NCI-H1105 treated with DMSO at 0.1 percent for 48 hours (cell line): ENCODE measurements at places on chromosomes 12 and 14.

DNA sequence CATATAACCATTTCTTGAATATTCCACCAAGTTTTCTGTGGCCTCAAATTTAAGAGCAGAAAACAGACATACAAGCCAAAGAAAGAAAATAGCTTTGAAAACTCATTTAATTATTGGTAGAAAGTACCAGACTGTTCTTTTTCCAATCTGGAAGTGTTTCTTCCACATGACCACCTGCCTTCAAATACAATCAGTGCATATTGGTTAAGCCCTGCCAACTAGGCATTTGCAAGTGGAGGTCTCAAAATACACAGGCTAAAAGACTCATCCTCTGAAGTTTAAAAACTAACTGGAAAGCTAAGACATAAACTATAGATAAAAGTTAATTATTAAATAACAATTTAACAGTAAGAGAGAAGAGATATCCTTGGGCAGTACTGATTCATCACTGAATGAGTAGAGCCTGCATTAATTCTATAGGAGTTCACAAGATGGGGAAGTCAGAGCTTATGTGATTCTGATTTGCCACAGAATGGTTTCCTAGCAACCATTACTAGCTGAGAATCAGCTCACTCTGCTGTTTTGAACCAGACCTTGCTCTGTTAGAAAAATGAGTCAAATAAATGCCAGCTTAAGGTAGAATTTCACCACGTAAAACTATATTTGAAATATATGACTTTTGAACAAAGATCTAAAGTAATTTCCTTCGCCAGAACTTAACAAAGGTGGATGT, 433.8 kb downstream of the FUT8 start:
- DNase-seq = peak; percentile 30

DNA sequence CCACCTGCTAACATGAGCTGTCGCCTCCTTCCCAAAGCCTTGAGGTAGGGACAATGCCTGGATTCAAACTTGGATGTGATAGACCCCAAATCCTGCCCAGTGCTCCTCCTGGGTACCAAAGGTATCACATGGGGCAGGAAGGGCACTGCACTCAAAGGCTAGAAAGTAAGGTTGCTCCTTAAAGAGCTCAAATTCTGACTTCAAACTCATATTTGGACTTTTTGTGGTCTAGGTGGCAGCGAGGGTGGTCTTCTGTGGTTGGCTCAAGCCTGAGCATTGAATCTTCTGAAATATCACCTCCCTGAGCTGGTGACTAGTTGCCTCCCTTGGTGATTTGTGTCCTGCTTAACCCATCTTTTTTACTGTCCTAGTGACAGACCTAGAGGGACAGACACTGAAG, 8.3 kb upstream of the RNASE4 start:
- DNase-seq = no peak

DNA sequence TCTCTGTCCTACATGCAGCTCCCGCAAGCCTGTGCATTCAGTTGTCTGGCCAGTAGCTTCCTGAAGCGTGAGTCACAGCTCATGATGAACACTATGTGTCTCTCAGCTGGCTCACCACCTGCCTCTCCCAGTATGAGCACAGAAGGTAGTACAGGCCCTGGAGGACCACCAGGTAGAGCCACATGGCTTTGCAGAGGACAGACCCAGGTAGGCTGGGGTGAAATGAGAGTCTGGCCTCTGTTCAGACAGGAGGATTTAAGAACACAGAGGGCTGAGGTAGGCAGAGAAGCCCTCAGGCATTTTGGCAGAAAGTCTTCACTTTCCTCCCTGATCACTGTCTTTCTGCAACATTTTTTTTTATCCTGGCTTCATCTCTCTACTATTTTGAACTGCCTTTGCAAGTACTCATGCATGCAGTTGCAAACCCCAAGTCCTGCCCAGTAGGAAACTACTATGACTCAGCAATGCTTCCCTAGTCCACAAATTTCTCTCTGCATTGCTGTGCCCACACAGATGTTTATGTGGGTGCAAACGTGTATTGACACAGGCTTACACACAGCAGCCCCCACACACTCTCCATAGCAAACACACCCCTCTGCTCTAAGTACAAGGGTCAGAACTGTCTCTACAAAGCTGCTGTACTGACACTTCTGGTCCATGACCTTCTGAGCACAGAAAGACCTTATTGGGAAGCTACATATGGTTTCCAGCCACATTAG, 7.2 kb upstream of the SDR9C7 start:
- DNase-seq = no peak

- no peak for DNase-seq
Measured at GRCh38 chr14:100592972-100593371, 5.8 kb upstream of the BEGAIN start.

GRCh38 chr14:36716614-36717184, 55.0 kb downstream of the PAX9 start:
- DNase-seq = no peak

DNA sequence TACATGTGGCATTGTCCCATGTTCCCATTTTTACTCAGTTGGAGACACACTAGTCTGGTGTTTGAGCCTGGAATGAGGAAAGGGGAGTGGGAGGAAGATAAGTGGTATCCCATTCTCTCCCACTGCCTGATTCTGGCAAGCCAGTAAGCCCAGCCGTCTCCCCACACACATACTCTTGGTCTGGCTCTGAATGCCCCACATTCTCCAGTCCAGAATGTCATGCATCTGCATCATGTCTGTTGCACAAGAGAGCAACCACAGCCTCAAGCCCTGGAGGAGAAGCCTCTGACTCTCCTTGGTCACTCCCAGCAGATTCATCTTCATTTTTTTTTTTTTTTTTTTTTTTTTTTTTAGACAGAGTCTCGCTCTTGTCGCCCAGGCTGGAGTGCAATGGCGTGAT, 48.0 kb downstream of the DRAM1 start:
- DNase-seq = no peak

DNA sequence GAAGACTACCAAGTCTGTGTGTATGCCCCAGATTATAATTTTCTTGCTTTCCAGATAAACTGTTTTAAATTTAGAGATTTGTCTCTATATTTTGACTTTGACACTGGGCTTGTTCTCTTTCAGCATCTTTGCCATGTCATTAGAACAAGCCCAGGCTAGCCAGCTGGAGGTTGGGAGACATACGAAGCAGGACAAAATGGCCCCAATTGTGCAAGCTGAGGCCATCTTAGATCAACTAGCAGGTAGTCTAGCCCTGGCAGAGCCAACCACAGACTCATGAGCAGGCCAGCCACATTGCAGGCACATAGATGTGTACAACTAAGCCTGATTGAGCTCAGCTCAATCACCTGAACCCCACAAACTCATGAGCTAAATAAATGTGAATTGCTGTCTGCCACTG, 321.4 kb downstream of the ATP23 start:
- no peak for DNase-seq

- DNase-seq = no peak
Measured at GRCh38 chr12:79782172-79782900, 91.6 kb upstream of the PAWR start.

- no peak for DNase-seq
Measured at GRCh38 chr14:104680806-104681688, 8.4 kb upstream of the INF2 start.

DNA sequence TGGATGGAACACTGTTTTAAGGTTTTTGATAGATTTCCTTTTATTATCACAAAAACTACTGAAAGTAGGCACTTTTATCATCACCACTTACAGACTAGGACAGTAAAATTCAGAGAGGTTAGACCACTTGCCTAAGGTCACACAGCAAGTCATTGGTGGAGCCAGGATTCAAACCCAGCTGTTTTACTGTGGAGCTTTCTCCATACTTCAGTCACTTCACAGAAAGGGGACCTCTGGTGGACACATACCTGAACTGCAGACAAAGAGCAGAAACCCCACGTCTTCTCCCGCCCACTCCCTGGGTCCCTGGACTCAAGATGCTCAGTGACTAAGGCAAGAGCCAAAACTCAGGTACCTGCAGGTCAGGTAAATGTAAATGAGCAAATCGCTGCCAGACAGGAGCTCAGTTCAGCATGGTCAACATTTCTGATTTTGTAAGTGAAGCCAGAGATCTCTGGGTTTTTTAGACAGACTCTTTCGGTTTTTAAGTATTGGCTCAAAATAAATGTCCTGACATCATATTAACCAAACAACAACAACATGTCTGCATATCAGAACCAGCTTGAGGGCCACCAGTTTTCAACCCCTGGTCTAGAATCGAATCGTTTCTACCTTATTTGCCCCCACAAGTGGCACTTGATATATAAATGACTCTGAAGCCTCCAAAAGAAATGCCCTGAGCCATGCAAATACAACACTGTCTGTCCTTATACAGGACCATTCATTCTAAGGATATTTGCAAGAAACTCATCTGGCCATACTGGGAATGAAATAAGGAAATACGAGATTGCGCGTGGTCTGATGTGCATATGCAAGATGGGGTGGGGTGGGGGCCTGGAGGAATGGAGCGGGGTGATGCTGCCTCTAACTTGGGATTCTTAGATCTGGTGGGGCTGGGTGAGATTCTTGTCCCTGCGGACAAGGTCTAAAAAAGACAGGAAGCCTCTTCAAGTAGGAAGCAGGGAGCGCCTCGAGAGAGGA, 110.9 kb downstream of the KSR2 start:
- DNase-seq = no peak

DNA sequence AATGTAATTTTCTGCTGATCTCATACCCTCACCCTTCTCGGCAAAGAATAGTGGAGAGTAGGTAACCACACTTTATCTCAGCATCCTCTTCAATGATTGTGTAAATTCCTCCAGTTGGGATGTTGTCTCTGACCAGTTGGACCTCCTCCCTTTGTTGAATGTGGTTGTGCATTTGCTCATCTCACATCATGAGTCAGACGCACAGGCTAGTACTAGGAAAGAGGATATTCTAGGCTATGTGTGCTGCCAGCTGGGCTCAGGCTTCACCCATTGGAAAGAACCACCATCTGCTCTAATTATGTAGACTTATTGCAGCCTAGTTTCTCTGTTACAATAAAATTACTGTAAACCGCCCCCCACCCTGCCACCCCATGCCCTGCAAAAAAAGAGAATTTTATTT, 90.3 kb downstream of the LMO3 start:
- no peak for DNase-seq

DNA sequence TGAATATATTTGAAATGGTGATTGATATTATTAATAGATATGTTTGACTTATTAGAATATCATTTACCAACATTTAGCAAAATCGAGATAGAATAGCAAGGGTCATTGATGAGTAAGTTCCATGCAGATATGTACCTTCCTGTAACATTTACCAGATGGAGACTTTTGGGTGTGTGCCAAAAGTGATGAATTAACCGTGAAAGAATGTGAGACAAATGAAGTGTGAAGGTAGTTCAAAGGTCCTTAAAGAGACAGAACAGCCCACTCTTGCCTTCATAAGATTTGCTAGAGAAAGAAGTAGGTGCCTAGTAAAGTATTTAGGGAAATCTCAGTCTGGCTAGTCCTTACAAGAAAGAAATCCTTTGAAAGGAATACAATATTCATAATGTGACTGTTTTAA, 45.5 kb downstream of the FGD4 start:
- peak; percentile 13 for DNase-seq

DNA sequence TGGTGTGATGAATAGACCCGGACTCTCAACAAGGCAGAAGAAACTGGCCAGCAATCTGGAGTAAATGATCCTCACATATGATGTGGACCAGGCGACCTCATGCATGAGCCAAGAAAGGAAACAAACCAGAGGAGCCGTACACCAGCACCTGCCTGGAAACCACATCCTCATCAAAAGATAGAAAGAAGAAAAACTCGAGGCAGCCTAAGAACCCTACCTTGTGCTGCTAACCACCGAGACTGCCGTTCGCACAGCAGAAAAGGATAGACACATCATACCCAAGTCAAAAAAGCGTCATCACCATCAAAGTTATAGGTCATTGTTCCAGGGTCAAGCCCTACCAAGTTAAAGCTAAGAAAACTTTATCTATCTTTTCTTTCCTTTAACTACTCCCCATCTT, 66.7 kb downstream of the RESF1 start:
- no peak for DNase-seq

GRCh38 chr14:88166616-88167015, 156.5 kb downstream of the KCNK10 start:
- no peak for DNase-seq

DNA sequence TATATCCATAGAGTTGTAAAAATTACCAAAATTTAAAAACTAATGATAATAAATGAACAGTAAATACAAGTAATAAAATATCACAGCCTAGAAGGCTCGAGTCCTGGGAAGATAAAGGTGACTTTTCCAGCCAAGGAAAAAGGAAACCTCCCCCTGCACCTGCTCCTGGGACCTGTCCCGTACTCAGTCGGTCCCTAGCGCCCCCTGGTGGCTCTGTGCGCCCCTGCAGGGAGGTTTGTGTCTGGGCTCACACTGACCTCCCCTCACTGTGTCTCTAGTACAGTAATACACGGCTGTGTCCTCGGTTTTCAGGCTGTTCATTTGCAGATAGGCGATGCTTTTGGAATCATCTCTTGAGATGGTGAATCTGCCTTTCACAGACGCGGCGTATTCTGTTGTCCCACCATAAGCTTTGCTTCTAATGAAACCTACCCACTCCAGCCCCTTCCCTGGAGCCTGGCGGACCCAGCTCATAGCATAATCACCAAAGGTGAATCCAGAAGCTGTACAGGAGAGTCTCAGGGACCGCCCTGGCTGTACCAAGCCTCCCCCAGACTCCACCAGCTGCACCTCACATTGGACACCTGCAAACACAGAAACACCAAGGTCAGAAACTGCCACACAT, 1030.4 kb downstream of the TMEM121 start:
- DNase-seq = peak; percentile 2

DNA sequence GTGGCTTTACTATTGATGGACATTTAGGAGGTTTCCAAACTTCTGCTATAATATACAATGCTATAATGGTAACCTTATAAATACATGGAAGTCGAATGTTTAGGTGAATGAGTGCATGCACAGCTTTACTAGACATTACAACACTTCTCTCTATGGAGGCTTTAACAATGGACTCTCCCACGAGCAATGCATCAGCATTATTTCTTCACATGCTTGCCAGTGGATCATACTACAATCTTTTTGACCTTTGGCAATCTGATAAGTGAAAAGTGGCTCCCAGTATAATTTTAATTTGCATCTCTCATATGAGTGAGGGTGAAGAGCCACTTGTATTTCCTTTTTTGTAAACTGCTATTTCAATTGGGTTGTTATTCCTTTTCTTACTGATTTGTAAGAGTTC, 18.2 kb downstream of the RDH12 start:
- DNase-seq = no peak
